ENCODE measurements at places on chromosomes 2 and 18.
A peak's percentile ranks its signal among the peaks of the same experiment; 100 is the strongest.

DNA sequence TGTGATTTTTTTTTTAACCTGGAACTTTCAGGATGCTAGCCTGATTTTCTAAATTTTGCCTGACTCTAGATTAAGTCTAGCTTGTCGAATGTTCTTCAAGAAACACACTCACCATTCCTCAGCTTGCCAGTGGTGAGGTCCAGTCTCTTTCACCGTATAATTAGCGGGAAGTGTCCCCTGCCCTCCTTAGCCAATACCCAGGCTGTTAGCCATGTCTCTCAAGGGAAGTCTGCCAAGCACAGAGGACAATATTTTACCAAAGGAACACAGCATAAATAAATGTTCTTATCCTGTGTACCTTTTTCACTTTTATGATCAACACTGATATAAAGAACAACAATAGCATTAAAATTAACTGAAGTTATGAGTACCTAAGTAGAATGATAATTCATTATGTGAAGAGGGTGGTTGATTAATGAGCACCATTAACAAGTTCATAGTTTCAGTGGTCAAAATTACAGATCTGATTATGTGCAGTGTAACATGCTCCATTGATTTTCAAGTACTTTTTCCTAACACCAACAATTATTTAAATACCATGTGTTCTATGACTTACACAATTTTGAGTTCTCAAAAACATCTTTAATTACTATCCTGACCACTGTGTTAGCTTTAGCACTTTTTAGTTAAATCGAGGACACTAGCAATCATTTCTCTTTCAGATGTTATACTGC is 445.8 kb upstream of the RAB12 start:
- DNase-seq: no peak

DNA sequence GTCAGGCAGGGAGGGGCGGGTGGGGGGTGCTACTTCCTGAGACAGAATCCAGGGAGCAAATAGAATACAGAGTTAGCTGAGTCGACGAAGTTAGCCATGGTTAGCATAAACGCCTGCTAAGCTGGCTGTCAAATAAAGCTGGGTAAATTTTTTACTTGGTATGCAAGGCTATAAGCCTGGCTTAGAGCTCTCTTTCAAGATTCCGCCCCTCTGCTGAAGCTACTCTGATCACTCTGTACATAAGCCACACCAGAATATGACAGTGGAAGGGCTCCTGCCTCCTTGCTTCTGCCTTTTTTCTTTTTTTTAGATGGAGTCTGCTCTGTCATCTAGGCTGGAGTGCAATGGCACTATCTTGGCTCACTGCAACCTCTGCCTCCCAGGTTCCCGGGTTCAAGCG is 58.3 kb downstream of the CYRIA start:
- DNase-seq: no peak

DNA sequence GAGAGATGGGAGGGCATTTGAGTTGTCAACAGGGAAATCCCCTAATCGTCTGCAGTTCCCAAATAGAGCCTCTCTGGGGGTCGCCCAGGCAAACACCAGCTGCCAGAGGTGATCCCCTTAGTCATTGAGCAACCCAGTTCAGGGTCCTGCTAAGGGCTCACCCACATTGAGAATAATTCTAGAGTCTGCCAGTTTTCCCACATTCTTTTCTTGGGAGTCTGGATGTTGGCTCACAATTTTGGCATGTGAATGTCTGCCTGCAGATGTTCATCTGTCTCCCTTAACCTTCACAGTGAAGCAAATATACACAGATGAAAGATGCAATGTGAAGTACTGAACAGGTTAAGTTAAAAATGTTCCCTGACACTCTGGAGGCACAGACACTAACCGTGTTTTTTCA is 11.4 kb upstream of the SMIM21 start:
- DNase-seq: no peak

DNA sequence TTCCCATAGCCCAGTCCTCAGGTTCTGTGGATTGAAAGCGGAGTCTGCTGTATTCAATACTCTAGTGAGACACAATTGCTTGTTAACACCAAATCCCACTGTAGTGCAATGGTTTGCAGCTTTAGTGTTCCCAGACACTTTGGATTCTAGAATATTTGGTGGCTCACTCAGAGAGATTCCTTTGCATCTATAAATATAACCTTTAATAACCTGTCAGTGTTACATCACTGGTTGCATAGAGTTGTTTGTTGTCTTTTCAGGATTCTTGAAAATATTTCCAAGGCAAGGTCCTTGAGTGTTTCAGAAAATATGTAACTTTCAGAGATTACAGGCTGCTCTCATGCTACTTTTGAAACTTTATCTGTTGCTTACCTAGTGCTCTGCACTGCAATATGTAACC is 157.5 kb downstream of the ZEB2 start:
- no peak for DNase-seq

DNA sequence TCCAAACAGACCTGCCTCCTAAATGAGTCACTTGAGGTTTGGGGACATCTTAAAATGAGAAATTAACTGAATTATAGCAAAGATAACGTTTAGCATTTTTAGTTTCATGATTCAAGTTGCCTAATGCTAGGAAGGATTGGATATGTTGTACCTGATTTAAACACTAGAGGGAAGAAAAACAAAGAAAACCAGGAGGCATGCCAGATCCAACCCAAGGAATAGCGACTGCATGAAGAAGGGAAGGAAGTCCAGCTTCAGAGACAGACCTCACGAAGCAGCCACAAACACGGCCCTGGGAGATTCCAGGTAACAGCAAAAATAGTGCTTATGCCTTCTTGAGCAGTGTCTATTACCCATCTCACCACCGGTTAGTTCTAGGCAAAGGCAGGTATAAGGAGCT is 499.9 kb upstream of the SPHKAP start:
- DNase-seq: no peak

- no peak for DNase-seq
These were observed 177.1 kb downstream of the FAM210A start for GRCh38 chr18:13548966-13549879.

GRCh38 chr2:156192468-156192867 is 140.1 kb downstream of the NR4A2 start:
- no peak for DNase-seq

DNA sequence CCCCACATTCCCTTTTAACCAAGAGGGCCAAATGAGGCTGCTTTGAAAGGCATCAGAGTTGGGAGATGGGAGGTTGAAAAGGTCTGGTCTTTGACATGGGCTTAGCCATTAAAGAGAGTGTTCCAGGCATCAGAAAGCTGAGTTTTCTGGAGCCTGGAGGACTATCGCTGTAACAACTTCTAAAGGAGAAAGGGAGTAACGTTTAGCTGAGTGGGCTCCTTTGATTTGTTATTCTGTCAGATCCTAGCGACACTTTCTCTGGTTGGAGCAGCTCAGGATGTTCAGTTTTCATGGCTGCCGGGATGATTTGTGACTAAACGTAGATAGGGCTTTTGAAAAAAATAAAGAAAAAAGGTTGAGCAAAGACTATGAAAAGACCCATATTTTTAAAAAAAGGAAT is 346.6 kb downstream of the THSD7B start:
- DNase-seq: no peak

DNA sequence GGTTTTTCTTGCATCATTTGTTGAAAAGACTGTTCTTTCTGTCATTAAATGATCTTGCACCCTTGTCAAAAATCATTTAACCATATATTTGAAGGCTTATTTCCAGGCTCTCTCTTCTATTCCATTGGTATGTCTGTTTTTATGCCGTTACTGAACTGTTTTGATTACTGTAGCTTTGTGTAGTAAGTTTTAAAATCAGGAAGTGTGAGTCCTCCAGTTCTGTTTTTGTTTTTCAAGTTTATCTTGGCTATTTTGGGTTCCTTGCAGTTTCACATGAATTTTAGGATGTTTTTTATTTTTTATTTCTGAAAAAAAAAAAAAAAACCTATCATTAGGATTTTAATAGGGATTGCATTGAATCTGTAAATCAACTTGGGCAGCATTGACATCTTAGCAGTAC is 39.0 kb downstream of the SLC39A10 start:
- no peak for DNase-seq

- no peak for DNase-seq
These were observed 68.4 kb upstream of the MSH2 start for GRCh38 chr2:47334356-47335136.

- DNase-seq: no peak
These were observed 40.8 kb downstream of the BCL11A start for GRCh38 chr2:60512641-60513040.

DNA sequence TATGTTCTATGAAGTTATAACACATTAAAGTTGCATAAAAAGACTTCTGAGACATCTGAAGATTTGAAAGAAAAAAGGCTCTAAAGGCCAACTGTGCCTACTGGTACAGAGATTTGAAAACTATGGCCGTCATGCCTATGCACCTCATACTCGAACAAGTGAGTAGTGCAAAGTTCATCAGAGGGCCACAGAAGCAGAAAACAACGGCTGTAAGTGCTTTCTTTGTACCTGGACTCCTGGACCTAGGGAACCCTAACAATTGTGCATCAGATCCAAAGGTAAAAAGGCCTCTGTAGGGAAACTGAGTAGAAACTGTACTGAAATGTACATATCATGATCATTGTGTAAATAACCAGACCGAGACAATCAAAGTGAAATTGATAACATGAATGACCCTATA is 230.4 kb upstream of the CHST9 start:
- DNase-seq: no peak

GRCh38 chr2:240111253-240111652 is 24.9 kb downstream of the COPS9 start:
- DNase-seq: no peak

DNA sequence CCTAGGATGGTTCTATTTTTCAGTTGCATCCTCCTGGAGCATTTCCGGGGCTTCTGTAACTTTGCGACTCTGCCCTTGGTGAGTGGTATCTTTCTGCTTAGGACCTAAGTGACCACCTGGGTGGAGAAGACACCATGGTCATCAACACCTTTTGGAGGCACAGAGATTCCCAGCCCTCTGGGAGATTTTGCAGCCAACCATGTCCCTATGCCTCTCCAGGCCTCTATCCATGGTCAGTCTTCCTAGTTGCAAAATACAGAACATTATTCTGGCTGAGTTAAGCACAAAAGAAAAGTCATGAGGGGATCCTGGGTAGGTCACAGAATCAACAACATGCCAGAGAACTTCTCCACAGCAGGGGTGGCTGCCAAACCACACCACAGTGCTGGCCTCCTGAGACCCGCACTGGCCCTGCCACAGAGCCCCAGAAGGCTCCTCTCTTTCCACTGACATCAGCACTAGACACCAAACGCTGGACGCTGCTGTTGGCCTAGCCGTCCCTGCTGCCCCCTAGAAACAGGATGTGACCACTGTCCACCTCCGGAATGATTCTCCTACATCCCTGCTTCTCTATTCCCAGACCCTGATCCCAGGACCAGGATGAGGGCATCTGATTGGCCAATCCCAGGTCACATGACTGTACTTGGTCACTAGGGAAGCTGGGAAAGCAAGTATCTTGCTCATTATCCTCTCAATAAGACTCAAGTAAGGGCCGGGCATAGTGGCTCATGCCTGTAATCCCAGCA is 47.7 kb downstream of the SMAD7 start:
- no peak for DNase-seq

- DNase-seq: peak; percentile 13
These were observed 30.2 kb downstream of the CAPN13 start for GRCh38 chr2:30776831-30777635.

DNA sequence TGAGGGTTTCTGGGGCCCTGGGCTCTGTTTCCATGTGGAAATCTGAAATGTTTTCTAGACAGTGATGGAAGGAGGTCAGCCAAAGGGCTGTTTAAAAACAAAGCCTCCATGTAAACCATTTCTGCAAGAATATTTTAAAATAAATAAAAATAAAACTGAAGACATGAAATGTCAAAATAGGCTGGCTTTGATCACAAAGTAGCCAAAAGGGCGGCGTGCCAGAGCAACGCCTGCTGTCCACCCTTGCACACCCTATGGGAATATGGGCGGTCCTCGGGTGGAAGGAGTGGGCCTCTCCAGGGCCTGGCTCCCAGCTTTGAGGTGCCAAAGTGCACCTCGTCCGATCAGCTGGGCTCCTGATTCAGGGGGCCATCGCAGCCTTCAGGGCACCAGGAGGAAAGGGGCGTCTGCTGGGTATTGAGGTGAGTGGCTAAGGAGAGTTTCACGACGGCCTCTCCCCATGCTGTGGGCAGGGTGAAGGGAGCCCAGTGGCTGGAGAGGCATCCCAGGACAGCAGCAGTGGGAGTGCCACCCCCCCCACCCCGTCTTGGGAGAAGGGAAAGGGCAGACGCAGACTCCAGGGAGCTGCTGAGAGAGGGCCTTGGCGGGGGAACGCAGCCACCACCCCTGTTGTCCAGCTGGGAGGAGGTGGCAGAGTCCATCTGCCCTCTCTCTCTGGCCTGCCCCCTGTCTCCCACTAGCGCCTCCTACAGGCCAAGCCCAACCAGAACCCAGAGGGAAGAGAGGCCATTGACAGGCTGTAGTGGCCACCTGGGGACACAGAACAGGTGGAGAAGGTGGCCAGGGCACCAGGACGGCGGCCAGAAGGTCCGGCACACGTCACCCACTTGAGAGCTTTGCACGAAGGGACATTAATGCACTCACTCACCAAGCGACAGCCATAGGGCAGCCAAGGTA is 5.7 kb upstream of the ERFE start:
- DNase-seq: no peak

DNA sequence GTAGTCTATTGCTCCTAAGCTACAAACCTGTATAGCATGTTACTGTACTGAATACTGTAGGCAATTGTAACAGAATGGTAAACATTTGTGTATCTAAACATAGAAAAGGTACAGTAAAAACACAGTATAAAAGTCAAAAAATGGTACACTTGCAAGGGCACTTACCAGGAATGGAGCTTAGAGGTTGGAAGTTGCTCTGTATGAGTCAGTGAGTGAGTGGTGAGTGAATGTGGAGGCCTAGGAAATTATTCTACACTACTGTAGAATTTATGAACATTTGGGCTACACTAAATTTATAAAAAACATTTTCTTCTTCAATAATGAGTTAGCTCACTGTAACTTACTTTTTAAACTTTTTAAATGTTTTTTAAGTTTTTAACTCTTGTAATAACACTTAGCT is 19.0 kb downstream of the NABP1 start:
- DNase-seq: no peak

- no peak for DNase-seq
These were observed 9.1 kb downstream of the EPAS1 start for GRCh38 chr2:46306330-46306751.

DNA sequence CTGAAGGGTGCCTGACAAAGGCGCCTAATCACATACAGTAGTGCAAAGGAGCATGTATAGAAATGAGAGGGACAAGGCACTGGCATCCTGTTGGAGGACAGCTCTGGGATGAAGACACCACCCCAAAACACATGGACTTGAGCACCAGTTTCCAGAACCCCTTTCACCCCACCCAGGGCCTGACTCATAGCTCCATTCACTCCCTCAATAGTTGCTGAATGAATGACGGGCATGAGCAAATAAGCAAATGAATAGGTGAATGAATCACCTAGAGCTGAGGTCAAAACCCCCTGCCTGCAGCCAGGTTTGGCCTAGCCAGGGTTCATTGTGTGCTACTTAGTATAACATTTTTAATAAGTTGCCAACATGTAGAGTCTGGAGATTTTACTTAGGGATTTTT is 66.3 kb downstream of the NRP2 start:
- no peak for DNase-seq
